ENCODE measurements at places on chromosomes 6 and 20.

DNA sequence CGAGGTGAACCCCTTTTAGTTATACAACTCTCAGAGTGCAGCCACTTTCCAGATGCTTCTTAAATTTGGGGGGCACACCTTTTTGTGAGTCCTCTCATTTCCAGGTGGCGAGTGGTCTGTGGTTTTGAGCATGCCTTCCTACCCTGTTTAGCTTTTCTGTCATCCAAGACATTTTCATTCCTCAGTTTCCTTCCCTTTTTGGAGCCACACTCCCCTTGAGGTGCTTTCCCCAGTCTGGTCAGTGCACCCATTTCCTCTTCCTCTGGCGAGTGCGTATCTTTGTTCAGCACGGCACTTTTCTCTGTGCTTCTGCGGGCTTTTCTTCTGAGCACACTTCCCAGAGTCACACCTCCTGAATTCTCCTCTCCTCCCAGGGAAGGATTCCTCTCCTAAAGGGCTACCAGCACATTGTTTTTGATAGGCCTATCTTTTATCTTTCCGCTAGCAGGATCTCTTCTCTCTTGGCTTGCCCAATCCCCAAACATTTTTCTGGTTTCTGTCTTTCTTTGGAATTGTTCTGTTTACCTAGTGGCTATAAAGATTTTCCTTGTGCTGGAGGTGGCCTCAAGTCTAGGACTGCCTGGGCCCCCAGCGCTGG, 1.4 kb downstream of the PHF20 start:
- peak overlapping the region; percentile 100 for H3K27ac ChIP-seq
- peaks cover 47% of the 10 kb centered on the region for H3K4me1 ChIP-seq
- peak; percentile 37 for DNase-seq
- peak overlapping the region; percentile 84 for H3K4me3 ChIP-seq

DNA sequence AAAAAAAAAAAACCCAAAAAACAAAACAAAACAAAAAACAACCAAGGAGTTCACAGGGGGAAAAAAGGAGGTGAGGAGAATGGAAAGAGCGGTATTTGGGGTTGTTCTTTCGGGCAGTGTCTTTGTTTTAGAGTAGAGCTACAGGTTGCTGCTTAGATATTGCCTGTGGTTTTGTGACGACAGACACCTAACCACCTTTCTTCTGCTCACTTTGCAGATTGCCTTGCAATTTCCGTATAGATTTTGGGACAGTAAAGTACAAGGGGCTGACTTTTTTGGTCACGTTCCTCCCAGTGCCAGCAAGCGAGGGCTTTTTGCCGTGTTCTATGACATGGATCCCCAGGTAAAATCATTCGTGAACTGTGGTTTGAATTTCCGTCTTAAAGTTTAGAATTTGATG, 50.9 kb downstream of the DEK start:
- H3K4me1 ChIP-seq = peaks cover 29% of the 10 kb centered on the region
- H3K36me3 ChIP-seq = peaks cover 27% of the 10 kb centered on the region
- H3K4me3 ChIP-seq = no peak overlapping the region
- peak overlapping the region; percentile 25 for H3K27ac ChIP-seq
- no peak for DNase-seq

DNA sequence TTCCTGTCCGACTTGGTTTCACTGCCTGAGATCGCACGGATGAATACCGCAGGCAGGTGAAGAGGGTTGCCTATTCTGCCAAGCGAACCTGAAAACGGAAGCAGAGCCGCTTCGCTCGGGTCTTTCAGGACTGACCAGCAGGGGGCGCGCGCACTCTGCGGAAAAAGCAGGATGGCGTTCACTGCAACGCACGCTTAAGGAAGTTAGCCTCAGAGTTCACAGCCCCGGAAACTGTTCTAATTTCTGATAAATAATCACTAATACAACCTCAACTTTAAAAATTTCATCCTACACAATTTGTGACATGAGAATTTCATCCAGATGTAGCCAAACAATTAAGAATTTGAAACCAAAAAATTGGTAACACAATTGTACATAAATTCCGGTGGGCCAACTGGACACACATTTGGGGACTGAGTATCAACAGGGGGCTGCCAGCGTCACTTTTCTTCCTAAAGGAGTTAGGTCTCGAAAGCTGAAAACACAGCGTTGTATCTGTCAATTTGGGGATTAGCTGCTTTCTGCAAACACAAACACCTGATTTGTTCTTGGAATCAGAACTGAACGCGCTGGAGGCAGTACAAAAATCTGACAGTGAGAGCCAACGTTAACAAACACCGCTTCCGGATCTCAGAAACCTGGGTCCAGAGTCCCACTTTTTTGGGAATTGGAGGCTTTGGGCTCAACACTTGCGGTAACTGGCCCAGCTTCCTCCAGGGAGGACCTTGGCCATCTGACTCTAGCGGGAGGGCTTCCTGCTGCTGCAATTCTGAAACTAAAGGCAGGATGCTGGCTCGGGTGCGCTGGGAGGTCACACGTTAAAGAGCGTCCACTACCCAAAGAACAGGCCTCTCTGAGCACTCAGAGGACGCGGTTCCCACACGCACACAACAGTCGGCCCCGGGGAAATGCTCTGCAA, 8.8 kb downstream of the PXDC1 start:
- no peaks in the 10 kb centered on the region for H3K27me3 ChIP-seq
- peaks cover 37% of the 10 kb centered on the region for H3K4me1 ChIP-seq
- peak overlapping the region; percentile 90 for H3K27ac ChIP-seq
- H3K36me3 ChIP-seq = peaks cover under 1% of the 10 kb centered on the region
- DNase-seq = peak; percentile 95
- peak overlapping the region; percentile 74 for H3K4me3 ChIP-seq

DNA sequence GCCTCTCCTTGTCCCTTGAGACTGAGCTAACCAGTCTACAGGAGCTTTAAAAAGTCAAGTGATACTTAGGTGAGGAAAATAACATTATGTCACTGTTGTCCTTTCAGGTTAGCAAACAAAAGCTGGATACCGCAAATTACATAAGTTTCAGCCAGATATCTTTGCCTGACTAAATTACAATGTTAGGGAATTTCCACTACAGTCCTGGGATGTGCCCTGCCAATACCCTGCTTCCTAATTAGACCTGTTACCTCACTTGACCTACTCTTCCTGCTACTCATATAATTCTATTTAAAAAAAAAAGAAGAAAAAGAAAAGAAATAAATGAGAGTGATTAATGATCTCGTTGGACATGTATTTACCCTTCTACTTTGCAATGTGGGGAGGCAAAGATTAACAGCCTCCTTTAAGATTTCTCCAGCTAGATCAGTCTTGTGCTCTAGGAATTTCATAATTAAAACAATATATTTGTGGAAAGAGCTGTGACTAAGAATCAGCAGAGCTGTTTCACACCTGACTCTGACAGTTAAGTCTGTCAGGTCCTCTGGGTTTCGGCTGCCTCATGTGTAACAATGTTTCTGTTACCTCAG, 318.9 kb downstream of the HDGFL1 start:
- no peaks in the 10 kb centered on the region for H3K27me3 ChIP-seq
- no peaks in the 10 kb centered on the region for H3K36me3 ChIP-seq
- H3K4me3 ChIP-seq = no peak overlapping the region
- H3K4me1 ChIP-seq = no peaks in the 10 kb centered on the region
- H3K27ac ChIP-seq = no peak overlapping the region
- no peak for DNase-seq

GRCh38 chr20:36784900-36785299, 11.3 kb upstream of the DSN1 start:
- no peak overlapping the region for H3K4me3 ChIP-seq
- no peaks in the 10 kb centered on the region for H3K4me1 ChIP-seq
- DNase-seq = no peak

Measured in memory B cell (primary cell).